COR-L47 (cell line): ENCODE measurements at places on chromosomes 4 and X.

- no peak for DNase-seq
These were observed 240.0 kb upstream of the PSAPL1 start for GRCh38 chr4:7674706-7675105.

DNA sequence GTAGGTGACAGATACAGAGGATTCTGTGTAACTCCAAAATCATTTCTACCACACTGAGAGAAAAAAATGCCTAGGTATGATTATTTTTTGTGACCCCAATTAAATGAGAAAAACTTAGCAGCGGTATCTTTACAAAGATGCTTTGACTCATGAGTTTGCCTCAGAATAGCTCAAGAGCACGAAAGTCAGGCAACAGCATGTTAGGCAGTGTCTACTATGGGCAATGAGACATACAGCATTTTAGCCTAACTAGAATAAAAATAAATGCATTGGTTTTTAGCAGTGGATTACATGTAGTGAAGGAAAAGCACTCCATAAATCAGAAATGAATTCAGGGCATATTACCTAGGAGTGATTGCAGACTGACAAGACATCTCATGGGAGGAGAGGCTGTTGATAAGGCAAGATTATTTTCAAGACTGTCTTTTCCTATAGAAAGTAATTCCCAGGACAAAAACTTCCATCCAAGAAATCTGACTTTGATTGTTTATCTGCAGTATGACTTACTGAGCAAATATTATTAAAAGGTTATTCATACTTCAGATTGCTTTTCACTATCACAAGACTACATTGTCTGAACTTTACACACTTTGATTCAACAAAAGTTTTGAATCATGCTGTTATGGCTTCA lies 3.6 kb downstream of the ANXA10 start:
- DNase-seq: no peak

DNA sequence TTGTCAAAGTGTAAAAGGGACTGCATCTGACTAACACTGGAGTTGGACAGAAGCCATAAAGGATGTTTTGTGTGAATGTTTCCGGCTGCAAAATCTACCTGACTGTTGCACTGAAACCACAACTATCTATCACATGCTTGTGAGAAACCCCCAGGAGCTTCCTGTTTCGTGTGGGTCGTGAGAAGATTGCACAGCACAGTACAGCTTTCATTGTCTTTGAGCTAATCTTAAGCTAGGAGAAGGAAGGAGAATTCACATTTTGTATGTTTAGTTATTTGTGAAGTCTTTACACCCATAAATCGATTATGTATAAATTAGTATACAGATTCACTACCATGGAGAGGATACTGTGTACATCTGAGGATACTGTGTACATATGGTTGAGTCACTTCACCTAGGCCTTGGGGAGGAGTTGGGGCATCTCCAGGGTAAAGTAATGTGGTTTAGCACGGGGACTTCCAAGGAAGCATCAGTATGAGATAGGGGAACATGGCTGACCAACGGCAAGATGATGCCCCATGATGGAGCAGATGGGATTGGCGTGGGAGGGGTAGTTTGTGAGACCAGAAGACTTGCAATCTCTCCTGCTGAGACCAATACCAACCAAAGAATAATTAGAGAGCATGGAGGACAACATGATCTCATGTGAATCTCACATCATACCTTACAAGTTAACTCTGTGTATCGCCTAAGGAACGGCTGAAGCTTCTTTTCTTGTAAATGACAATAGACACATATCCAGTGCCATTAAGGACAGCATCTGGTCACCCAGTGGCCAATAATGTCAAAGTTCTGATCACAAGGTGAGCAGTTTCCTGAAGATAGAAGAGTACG lies 43.1 kb upstream of the FAM9C start:
- DNase-seq: no peak

DNA sequence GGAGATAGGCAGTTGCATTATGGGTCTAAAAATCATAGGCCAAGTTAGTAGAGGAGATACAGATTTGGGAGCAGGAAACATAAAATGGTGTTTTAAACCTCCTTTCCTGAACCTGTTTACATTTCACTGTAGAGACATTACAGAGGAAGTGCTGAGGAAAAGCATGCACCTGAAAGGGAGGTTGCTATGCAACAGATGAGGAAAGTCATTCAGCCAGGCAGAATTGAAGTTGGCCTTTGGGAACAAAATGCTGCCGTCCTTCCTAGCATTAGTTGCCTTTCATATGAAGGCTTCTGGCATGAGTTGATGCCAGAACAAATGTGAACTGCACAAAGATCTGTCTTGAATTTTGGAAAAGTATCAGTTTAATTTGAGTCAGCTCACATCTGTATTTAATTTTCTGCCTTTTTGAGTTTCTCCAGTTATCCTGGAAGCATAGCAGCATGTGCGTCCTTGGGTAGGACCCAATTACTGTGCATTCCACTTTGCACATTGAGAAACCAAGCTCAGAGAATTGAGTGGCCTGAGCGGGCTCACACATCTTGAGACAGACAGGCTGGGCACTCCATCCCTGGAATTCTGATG lies 38.2 kb downstream of the MAGED1 start:
- DNase-seq: no peak

- no peak for DNase-seq
These were observed 49.8 kb downstream of the SH3RF1 start for GRCh38 chr4:169220854-169221411.

DNA sequence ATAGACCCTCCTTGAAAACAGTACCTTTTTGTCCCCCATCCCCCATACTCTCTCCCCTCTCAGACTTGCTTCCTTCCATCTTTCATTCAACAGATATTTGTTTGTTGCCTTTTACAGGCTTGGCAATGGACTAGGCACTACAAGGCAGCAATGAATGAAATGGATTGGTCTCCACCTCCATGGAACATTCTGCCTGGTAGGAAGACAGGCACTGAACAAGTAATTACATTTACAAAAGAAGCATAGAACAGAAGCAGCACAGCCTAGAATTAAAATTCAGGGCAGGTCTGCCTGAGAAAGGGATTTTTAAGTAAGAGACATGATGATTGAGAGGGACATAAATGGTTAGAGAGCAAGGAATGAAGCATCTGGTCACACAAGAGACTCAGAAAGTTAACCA lies 346.1 kb downstream of the GRXCR1 start:
- DNase-seq: no peak
